Activated CD4-positive, alpha-beta T cell treated with anti-CD3 and anti-CD28 coated beads, Interleukin-2, amount 50 U/mL, for 48 hours (primary cell): ENCODE measurements at places on chromosomes 7 and 10.

DNA sequence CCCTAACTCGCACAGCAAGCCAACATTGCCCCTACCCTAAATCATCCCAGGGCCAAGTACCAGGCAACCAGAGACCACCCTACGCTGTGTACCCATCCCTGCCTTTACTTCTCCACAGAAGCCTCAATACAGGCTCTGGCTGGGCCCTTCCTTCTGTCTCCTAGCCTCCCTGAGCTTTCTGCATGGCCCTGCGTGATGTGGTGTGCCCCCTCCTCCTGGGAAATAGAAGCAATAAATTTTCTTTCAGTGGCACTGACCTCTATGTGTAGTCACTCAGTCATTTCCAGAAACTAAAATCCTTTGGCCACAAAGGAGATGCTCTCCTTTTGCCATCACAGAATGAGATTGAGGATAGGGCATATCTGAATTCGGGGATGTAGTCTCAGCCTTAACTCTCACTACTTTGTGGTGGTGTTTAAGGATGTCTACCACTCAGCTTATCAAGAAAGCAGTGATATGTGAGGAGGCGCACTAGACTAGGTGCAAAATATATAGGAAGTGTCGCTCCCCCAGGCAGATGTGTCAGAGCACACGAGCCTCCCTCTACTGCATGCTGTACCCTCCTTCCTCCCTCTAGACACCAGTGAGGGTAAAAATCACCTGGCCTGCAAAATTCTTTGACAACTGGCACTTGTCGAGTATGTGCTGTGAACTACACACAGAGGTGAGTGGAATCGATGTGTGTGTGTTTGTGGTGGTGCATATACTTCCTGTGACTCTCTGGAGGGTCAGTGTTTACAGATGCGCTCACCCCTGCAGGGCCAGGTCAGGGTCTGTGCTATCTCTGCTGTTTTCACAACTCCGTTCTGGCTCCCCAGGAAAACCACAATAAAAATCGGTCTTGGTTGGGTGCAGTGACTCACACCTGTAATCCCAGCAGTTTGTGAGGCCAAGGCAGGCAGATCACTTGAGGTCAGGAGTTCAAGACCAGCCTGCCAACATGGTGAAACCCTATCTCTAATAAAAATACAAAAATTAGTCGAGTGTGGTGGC is 825.9 kb upstream of the IGFBP3 start:
- DNase-seq = no peak

GRCh38 chr10:131559450-131559911 is 248.0 kb upstream of the TCERG1L start:
- no peak for DNase-seq

GRCh38 chr7:127476618-127477017 is 84.1 kb upstream of the ZNF800 start:
- DNase-seq = no peak

DNA sequence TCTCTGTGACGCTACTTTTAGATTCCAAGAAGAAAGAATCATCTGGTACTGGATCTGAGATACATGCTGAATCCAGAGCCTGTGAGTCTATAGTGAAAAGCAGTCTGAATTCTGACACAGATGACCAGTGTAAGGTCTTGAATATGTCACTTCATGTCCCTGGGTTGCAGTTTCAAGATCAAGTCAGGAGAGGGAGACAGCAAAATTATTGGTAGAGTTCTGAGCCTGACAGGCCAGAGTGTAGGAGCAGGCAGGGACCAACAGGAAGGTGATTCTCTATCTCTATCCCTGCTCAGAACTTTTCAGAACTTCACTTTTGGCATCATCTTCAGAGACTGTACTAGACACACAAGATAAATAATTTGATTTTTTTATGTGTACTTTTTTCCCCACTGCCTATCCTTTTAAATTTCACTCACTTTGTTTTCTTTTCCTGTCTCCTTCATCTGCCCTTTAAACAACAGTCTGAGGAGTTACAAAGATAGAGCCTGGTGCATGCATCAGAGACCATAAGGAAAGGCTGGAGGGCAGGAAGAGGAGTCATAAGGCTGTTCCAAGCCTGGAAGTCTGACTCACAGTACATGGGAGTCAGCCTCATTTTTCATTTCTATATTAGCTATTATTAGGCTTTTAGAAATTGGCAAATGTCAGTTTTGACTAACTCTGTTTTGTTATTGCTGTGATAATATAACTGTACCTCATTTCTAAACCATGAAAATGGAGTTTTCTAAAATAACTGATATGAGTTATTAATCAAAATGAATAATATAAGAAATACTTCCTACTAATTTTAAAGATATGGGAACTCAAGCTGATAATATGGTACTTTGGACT is 120.2 kb upstream of the TMEM229A start:
- DNase-seq = no peak

- no peak for DNase-seq
Measured at GRCh38 chr10:32263300-32263699, 83.7 kb downstream of the EPC1 start.

DNA sequence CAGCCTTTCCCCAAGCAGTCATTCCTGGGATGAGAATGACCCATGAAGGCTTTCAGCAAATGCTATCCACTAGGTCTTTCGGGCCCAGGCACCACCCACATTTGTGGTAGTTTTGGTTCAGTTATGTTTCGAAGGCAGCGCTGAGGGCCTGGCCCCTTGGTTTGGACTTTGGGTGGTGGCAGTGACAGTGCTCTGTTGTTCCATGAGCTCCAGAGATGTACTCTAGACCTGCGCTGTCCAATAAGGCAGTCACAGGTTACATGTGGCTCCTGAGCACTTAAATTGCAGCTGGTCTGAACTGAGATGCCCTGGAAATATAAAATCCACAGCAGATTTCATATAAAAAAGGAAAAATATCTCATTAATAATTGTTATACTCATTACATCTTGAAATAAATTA is 209.6 kb downstream of the CCSER2 start:
- DNase-seq = no peak

GRCh38 chr7:33667196-33667595 is 238.1 kb upstream of the BMPER start:
- DNase-seq = no peak
